Smooth muscle cell of the umbilical artery (primary cell): ENCODE measurements at places on chromosomes 13 and 19. TPM values are rescaled to one million over a fixed set of nuclear protein-coding genes. Genes with fewer than 3 reads are reported as not detected.

The ZNF723 gene
- not detected in 2 replicates for total RNA-seq

The GJB2 gene
- total RNA-seq = under 0.01 and 0.28 TPM in 2 replicates

The LILRB3 gene
- total RNA-seq = not detected in 2 replicates

The PCDH20 gene
- total RNA-seq = not detected in 2 replicates
